ENCODE measurements at places on chromosomes 1 and 21.

DNA sequence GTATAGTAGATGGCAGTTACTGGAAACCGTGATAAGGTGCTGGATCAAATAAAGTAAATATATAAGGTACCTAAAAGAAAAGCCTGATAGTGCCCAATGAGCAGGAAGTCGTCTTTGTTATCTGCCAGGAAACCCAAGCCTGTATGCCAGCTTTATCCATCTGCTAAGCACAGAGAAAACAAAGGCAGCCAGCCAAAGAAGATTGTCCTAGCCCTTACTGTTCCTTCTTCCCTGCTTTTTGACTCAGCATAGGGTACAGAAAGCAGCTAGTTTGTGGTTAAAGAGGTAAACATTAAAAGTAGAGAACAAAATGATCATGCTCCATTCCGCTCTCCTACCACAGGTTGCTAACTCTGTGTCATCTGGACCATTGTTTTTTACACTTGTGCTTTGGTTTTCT lies 10.1 kb downstream of the KRTAP22-2 start:
- no peak for DNase-seq

- no peak for DNase-seq
Measured at GRCh38 chr1:56468518-56468917, 110.8 kb downstream of the PLPP3 start.

DNA sequence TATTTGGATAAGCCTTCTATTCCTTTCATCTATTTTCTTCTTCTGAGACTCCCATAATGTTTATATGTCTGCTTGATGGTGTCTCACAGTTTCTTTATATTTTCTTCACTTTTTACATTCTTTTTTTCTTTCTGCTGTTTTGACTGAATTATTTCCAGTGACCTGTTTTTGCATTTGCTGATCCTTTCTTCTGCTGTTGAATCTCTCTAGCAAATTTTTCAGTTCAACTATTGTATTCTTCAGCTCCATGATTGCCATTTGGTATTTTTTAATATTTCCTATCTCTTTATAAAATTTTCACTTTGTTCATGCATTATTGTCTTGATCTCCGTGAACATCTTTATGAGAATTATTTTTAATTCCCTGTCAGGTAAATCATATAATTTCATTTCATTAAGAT lies 122.3 kb upstream of the ST6GALNAC5 start:
- no peak for DNase-seq

DNA sequence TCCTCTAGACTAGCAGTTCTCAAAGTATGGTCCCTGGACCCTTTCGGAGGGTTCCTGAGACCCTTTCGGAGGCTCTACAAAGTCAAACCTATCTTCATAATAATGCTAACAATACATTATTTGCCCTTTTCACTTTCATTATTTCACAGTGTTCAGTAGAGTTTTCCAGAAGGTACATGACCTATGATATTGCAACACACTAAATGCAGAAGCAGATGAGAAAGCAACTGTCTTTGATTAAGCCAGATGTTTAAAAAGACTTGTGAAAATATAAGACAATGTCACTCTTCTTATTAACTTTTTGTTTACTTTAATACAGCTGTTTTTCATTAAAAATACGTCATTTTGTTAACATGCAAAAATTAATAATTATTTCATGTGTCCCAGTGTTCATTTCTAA lies 5.8 kb downstream of the KCNJ10 start:
- DNase-seq: no peak

DNA sequence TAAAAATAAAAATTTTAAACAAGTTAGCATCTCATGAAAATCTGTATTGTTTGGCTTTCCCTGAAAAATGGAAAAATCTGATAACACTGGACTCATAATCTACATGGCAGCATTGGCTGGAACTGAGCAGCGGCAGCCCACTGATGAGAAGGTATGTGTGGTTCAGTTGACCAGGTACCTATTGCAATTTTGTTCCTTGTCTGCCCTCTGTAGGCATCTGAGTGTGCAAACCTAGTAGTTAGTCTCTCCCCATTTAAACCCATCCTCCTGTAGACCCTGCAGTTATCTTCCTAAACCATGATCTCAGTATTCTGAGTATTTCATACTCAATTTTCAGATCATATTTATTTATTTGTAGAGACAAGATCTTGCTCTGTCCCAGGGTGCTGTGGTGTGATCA lies 59.4 kb upstream of the SERBP1 start:
- no peak for DNase-seq

DNA sequence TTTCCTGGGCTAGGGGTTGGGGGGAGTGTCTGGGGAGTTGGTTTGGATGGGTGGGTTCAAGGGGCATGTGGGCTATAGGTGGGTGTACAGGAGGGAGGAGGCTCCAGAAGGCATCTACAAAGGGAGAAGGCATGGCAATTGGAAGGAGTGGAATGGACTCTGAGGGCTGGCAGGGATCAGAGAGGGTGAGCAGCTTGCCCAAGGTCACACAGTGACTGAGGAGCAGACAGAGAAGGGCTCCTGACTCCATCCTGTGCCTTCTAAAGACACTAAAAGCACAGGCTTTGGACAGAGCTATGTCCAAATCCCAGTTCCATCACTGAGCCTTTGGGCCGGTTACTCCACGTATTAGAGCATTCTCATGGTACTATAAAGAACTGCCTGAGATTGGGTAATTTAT lies 151.8 kb downstream of the PTPRU start:
- DNase-seq: no peak

DNA sequence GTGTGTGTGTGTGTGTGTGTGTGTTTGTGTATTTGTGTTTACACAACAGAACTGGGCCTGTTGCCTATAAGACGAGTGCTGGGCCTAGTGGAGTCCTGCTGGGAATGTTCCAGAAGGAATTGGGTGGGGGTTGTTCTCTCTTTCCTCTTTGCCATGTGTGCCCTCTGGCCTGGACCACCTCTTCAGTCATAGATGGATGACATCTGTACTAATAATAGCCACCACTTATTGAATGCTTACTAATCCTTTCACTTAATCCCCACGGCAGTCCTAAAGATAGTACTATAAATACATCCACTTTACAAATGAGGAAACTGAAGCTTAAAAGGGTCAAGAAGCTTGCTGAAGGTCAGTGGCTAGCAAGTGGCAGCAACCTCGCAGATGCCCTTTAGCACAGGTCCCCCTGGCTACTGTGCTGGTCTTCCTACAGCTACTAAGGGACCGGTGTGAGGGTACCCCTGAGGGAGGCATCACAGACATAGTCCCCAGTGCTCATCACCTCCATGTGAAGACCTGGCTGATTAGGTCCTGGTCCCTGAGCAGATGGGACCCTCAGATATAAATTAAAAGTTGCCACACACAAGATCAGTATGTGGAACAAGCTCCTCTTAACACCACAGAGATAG lies 55.2 kb upstream of the KIF1B start:
- DNase-seq: no peak

GRCh38 chr1:20551945-20552727 lies at the start of gene FAM43B:
Gene FAM43B, plus strand, starts transcription at chr1:20552573. Its CDS starts 401 bp downstream, at chr1:20552974.
- no peak for DNase-seq

GRCh38 chr1:48216313-48216712 lies 6.2 kb upstream of the SLC5A9 start:
- no peak for DNase-seq

Measured in stimulated activated CD8-positive, alpha-beta memory T cell treated with anti-CD3 and anti-CD28 coated beads, Interleukin-2, amount 100 ng/mL, for 1 hour (primary cell).